HS-27A (cell line): ENCODE measurements at places on chromosomes 5 and 9.

GRCh38 chr5:40452874-40453624 is 226.7 kb upstream of the PTGER4 start:
- DNase-seq = no peak

- no peak for DNase-seq
These were observed 4.0 kb downstream of the SLC35D2 start for GRCh38 chr9:96379461-96379860.

GRCh38 chr5:77925503-77925902 is 149.4 kb upstream of the TBCA start:
- DNase-seq = no peak

DNA sequence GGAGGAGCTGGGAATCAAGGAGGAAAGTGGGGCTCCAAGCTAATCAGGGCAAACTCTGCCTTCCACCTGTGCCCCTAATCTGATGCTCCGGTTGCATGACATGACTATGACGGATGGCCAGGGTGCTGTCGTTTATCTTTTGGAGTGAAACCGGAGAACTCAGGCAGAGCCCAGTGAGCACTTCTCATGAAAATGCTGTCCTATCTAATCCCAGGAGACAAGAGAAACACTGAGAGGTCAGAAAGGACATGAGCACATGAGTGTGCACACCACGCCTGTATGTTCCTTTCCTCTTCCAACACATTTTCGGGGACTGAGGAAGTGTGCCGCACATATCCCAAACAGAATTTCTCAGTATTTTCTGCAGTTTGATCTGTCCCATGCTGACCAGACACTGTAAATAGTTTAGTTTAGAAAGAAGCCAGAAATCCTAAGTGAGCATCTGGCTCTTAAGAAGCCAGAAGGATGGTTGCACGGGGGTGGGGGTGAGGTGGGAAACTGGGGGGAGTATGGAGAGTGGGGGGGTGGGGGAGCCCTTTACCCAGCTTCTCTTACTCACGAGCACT is 217.1 kb downstream of the TSSK1B start:
- DNase-seq = no peak

DNA sequence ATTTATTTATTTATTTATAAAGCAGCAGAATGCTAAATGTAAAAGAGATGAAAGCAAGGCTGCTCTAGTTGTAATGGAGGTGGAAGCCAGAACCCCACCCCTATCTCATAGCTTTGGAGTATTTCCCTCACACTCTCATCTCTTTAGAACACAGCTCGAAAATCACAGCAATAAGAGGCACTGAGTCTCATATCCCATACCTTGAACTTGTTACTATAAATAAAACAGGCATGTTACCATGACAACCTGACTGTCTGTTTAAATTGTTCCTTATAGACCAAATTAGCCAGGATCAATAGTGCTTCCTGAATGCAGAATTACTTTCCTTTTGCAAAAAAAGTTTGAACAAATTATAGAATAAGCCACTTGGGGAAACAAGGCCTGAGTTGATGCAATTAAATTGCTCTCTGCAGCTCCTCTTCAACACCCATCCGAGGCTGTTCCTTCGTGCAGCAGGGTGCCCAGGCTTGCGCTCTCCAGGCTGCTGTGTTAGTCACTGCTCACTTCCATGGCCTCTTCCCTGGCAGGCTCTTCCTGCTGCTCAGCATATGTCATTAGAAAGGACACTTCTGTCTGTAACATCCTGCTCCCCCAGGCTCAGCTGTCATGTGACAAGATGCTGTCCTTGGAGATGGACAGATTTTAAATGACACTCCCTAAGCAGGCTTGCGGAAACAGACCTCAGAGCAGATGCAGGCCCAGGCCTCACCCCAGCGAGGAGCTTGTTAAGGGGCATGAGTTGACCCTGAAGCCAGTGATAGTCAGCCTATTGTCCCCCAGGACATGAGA is 120.2 kb downstream of the CARTPT start:
- no peak for DNase-seq

DNA sequence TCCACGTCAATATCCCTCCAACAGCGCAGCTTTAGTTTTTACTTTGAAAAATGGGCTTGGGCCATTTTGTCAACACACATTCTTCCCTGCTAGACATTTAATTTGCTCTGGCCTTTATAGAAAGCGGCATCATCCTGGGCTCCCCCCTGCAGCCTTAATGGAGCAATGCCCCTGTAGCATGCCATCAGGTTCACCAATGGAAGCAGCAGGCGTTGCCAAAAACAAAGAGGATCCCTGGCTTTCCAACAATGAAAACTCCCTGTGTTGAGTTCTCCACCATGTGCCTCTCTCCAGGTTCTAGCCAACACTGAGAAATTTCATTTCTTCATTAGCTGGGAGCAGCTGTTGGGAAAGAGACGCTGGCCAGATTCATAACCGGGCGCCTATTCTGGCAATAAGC is 139.5 kb downstream of the ZNF622 start:
- no peak for DNase-seq

GRCh38 chr5:179313849-179314521 is 31.3 kb downstream of the ADAMTS2 start:
- no peak for DNase-seq

GRCh38 chr9:133572821-133573361 is 36.3 kb downstream of the FAM163B start:
- DNase-seq = no peak
